ENCODE measurements at places on chromosomes 2 and 18. TPM values are rescaled to one million over a fixed set of nuclear protein-coding genes. Genes with fewer than 3 reads are reported as not detected.

Gene KLHL29
- 7.6 TPM for total RNA-seq

Gene COL3A1
- total RNA-seq = 286 TPM

Gene SNORC
- total RNA-seq = 0.57 TPM

Gene GPR17
- not detected for total RNA-seq

Gene EFR3B
- 2.0 TPM for total RNA-seq

Gene CABLES1
- total RNA-seq = 44.9 TPM

Gene XIRP2
- not detected for total RNA-seq

Gene TCF23
- not detected for total RNA-seq

Gene SULT1C4
- 1.9 TPM for total RNA-seq

Gene SCG2
- total RNA-seq = not detected

Gene PAPOLG
- 21.8 TPM for total RNA-seq

Gene CDC42EP3
- total RNA-seq = 29.7 TPM

Gene ARHGEF33
- total RNA-seq = 0.68 TPM

Gene TTC27
- total RNA-seq = 13.6 TPM

Gene GLI2
- total RNA-seq = 1.5 TPM

Gene SGO2
- total RNA-seq = 7.7 TPM

Gene GCG
- not detected for total RNA-seq

Gene ALLC
- not detected for total RNA-seq

Gene ASAP2
- total RNA-seq = 36.4 TPM

Gene CPO
- not detected for total RNA-seq

Gene CGREF1
- total RNA-seq = 8.5 TPM

Gene CRYBA2
- total RNA-seq = not detected

Gene SPC25
- not detected for total RNA-seq

Gene GNAL
- 14.1 TPM for total RNA-seq

Gene FZD7
- 8.6 TPM for total RNA-seq

Gene ANKRD29
- 9.2 TPM for total RNA-seq

Gene ROCK2
- total RNA-seq = 571 TPM

Gene CEP192
- 21.4 TPM for total RNA-seq

Gene ZNF24
- total RNA-seq = 44.5 TPM

Gene KCNJ3
- total RNA-seq = not detected

Gene HOXD9
- total RNA-seq = 3.7 TPM

Gene CTLA4
- not detected for total RNA-seq

Gene UGT1A3
- not detected for total RNA-seq

Gene TANC1
- total RNA-seq = 37.2 TPM

Gene MYO5B
- 1.3 TPM for total RNA-seq

Gene MGAT5
- 35.4 TPM for total RNA-seq

Gene POTEC
- not detected for total RNA-seq

Gene PRKD3
- 45.1 TPM for total RNA-seq

Gene M1AP
- 1.3 TPM for total RNA-seq

Gene HOXD13
- total RNA-seq = not detected

Gene MOGAT1
- not detected for total RNA-seq

All from subcutaneous adipose tissue (tissue), 4 donors.